ENCODE measurements at places on chromosomes 3 and 15.

- no peak for DNase-seq
Observed at GRCh38 chr15:42060797-42061196, 33.6 kb downstream of the PLA2G4D start.

- no peak for DNase-seq
Observed at GRCh38 chr3:66747696-66748095, 246.9 kb upstream of the LRIG1 start.

GRCh38 chr3:126845920-126846715 lies 136.8 kb upstream of the PLXNA1 start:
- DNase-seq: no peak

GRCh38 chr15:56537881-56538280 lies 72.9 kb upstream of the MNS1 start:
- DNase-seq: no peak

DNA sequence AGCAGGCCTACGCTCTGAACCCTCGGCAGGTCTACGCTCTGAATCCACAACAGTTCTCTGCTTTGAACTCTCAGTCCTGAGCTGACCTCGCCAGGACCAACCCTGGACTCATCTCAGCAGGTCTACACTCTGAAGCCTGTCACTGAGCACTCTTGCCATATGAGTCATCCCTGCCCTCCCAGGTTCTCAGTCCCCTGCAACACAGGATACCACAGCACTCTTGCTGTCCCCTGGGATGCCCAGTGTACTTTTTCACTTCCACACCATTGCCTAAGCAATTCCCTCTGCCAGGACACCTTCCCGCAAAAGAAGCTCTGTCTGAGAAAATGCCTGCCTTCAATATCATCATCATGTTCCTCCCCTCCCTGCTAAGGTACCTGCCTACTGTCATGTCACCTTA lies 42.0 kb downstream of the NUP210 start:
- DNase-seq: no peak

- DNase-seq: no peak
Observed at GRCh38 chr3:31896648-31897433, 84.2 kb downstream of the OSBPL10 start.

GRCh38 chr3:157075693-157076420 lies 84.1 kb downstream of the CCNL1 start:
- no peak for DNase-seq

GRCh38 chr15:67085818-67086636 lies 20.6 kb downstream of the SMAD3 start:
- DNase-seq: no peak

Measured in caudate nucleus (tissue), 63 donors.